Activated naive CD4-positive, alpha-beta T cell treated with anti-CD3 and anti-CD28 coated beads, Interleukin-2, amount 10 ng/mL, durations not matched to agents 7 days and 5 days (primary cell): ENCODE measurements at places on chromosomes 1 and 21.

DNA sequence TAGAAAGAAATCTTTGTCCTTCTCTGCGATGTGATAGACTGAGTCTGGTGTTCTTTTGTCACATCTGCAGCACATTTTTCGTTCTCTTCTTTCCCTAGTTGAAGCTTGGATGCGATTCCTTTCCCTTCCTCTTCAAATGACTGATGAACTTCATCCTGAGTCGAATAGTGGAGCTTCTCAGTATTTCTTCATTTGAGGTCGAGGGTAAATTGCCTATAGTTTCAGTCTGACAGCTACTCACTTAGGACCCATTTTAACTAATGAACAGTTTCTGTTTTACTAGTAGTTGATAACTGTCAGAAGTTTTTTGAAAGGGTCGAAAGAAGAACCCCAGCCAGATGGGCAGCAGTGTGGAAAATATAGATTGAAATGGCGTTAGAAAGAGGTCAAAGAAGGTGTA lies 4.7 kb upstream of the REG4 start:
- no peaks in the 10 kb centered on the region for H3K36me3 ChIP-seq
- H3K4me3 ChIP-seq, result no peak overlapping the region
- no peaks in the 10 kb centered on the region for H3K4me1 ChIP-seq
- DNase-seq, result no peak
- H3K27ac ChIP-seq, result no peak overlapping the region

GRCh38 chr1:14737561-14738094 lies 139.1 kb downstream of the KAZN start:
- DNase-seq, result no peak
- no peaks in the 10 kb centered on the region for H3K4me1 ChIP-seq
- no peak overlapping the region for H3K4me3 ChIP-seq
- no peaks in the 10 kb centered on the region for H3K36me3 ChIP-seq

- H3K27ac ChIP-seq, result peak overlapping the region; percentile 28
- DNase-seq, result no peak
- H3K4me1 ChIP-seq, result peaks cover 34% of the 10 kb centered on the region
- no peak overlapping the region for H3K4me3 ChIP-seq
These were observed 17.7 kb downstream of the GNB1 start for GRCh38 chr1:1873186-1873585.

- peaks cover 1% of the 10 kb centered on the region for H3K36me3 ChIP-seq
- peaks cover 4% of the 10 kb centered on the region for H3K27me3 ChIP-seq
- H3K4me1 ChIP-seq, result peaks cover 19% of the 10 kb centered on the region
- peak; percentile 67 for DNase-seq
- H3K27ac ChIP-seq, result no peak overlapping the region
- no peak overlapping the region for H3K4me3 ChIP-seq
These were observed 26.8 kb downstream of the IFI44 start for GRCh38 chr1:78676347-78676982.

GRCh38 chr1:43619996-43620920 lies 29.7 kb upstream of the KDM4A start:
- H3K36me3 ChIP-seq, result no peaks in the 10 kb centered on the region
- no peak overlapping the region for H3K27ac ChIP-seq
- no peaks in the 10 kb centered on the region for H3K4me1 ChIP-seq
- peaks cover 6% of the 10 kb centered on the region for H3K27me3 ChIP-seq
- DNase-seq, result peak; percentile 17
